ENCODE measurements at places on chromosomes 1 and 21.

DNA sequence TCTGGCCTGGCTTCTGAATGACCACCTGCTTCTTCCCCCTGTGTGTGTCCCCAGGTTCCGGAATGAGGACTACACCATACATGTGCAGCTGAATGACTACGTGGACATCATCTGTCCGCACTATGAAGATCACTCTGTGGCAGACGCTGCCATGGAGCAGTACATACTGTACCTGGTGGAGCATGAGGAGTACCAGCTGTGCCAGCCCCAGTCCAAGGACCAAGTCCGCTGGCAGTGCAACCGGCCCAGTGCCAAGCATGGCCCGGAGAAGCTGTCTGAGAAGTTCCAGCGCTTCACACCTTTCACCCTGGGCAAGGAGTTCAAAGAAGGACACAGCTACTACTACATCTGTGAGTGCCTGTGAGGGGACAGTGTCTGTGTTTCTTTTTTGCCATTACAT, 3.6 kb downstream of the EFNA1 start:
- DNase-seq = no peak

- no peak for DNase-seq
Measured at GRCh38 chr1:21245688-21246229, 44.5 kb downstream of the ECE1 start.

DNA sequence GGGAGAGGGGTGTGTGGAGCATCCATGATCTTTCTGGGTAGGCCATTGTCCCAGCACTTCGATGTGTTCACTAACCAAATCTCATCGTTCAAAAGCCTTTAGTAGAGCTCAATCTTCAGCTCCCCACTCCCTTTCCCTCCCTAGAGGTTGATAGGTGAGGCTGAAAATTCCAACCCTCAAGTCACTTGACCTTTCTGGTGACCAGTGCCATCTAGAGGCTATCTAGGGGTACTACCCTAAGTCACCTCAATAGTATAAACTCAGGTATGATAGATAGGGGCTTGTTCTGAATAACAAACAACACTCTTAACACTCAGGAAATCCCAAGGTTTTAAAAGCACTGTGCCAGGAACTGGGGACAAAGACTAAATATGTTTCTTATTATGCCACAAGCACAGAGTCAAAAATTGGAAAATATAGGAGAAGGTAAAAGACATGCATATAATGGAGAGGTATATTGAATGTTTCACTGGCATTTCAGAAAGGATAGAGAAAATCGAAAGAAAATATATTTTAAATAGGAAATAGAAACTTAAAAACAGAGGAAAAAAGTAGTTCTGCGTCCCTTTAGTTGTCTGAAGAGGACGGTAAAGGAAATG, 42.9 kb upstream of the CD53 start:
- DNase-seq = no peak

DNA sequence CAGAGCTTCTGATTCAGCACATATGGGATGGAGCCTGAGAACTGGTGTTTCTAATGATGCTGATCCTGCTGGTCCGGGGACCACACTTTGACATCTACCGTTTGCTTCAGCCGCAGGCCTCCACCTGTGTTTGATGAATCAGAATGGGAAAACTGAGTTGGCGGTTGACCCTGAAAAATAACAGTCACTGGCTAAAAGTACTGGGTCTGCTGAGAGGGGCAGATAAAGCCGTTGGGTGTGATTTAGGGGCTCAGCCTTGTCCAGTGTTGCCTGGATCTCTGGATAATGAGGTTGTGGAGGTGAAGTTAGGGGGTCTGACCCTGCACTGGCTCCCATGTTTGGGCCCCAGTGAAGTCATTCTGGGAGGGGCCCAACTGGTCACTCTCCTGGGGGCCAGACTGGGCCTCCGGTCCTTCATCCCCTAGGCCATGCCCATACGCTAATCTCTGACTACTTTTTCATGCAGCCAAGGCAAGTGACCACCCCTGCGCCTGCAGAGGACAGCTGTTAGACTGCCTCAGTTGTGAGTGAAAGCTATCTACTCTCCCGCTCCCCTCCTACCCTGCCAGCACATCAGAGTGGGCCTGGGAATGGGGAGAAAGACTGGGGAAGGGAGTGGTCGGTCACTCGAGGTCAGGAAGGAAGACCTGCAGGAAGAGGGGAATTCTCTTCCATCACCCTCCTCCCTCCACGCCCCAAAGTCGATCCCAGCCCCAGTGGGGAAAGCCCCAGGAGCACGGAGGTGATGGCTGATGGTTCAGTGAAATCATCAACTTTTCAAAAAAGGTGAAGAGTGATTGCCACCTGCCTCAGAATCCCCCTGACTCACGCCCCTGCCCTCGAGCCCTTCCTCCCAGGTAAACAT, 27.7 kb downstream of the VASH2 start:
- no peak for DNase-seq

- DNase-seq = no peak
Measured at GRCh38 chr1:159960721-159961381, 6.8 kb upstream of the SLAMF9 start.

DNA sequence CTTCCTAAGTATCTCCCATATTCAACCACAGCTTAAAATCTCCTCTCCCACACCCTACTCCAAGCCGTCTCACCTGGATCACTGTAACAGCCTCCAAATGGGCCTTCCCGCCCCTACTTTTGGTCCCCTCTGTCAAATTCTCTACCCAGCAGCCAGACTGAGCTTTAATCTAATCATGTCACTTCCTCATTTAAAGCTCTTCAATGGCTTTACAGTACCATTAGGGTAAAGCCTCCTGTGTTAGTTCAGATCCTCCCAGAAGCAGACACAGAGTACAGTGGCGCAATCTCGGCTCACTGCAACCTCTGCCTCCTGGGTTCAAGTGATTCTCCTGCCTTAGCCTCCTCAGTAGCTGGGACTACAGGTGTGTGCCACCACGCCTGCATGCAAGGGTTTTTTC, 46.8 kb upstream of the PSEN2 start:
- no peak for DNase-seq

DNA sequence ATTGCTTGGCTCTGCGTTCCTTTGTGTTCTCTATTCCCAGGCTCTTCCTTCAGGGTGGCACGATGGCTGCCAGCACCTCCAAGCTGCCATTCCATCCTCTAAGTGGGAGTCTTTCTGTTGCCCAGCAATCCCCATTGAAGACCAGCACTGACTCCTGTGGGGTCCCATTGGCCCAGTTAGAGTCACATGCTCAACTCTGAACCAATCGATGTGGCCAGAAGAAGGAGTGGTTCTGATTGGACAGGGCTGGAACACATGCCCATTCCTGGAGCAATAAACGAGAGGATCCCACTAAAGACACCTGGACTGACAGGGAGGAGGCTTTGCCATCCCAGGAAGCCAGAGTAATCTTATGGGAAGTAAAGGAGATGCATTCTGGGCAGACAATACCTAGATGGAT, 97.2 kb upstream of the IGSF21 start:
- no peak for DNase-seq

GRCh38 chr21:31866077-31866511, 6.7 kb upstream of the HUNK start:
- DNase-seq = peak; percentile 68

DNA sequence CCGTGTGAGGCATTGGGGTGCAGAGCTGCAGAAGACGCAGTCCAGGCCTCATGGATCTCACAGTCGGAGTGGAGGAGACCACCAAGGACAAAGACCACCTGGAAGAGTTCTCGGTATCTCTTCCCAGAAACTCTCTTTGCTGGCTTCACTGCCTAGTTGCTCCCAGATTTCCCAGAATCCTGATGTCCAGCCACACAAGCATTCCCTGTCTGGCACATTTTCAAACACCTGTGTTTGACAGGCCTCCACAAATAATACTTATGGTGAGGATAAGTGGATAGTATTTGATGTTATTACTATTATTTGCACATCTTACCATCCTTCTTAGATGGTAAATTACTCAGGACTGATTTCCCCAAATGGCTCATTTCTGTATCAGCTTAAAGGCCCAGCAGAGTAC, 27.7 kb upstream of the KANK4 start:
- no peak for DNase-seq

DNA sequence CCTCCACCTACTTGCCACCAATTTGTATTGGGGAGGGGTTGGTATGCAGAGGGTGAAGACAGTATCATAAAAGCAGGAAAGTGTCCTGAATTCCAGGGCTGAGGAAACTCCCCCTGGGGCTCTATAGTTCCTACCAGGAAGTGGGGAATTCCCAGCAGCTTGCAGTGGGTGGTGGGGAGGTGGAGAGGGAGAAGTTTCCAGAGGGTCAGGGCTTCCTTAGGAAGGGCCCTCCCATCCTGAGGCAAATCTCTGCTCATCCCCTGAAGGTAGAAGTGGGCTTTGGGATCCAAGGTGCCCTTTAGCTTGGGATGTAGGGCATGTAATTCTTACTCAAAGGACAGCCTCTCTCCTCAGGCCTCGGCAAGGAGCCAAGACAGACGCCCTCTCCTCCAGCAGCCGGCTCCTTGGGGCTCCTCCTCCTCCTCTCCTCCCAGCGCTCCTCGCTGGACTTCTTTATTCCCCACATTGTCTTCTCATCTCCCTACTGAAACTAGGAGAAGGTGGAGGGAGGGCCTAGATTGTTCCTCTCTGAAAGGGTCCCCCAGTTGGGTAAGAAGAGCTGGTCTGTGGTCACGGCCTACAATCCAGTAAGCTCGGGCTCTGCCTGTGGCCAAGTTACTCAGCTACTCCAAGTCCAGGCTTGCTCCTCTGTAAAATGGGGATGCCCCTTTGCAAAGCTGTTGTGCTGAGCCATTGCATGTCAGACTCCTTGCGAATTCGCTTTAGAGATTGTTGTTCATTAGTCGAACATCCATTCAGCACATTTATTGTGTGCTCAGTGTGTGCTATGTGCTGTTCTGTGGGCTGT, 17.9 kb upstream of the CSF1 start:
- no peak for DNase-seq

DNA sequence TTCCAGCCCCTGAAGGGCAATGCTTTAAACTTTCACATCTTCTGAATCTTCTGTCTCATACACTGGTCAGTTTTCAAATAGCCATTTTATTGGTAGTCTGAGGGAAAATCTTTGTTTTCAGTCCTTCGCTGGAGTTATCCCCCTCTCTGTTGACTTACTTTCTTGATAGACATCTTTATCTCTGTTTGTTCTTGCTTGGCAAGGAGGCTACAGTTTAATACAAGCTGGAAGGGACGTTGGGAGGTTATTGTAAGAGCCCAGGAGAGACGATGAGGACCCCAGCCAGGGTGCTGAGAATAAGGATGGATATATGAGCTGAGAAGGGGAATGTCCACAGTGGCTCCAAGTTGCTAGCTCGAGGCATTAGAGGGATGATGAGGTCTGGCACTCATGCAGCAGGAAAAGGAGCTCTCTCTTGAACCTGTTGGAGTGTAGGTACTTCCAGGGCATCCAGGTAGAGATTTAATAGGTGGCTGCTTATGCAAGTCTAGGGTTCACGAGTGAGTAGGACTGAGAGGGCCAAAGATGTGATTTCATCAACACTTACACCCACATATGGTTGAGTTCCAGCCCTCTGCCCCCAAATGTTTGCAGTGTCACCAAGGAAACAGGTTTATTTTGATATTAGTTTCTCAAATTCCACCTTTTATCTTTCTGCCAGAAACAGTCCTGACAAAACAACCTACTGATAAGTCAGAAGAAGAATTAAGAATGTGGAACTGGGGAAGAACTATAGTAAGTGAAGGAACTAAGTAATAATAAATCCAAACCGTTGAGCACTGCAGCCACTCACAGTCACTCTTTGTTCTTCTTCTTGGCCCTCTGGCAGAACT, 237.3 kb upstream of the PROX1 start:
- no peak for DNase-seq

- DNase-seq = no peak
Measured at GRCh38 chr21:15034126-15034853, 30.5 kb downstream of the NRIP1 start.

DNA sequence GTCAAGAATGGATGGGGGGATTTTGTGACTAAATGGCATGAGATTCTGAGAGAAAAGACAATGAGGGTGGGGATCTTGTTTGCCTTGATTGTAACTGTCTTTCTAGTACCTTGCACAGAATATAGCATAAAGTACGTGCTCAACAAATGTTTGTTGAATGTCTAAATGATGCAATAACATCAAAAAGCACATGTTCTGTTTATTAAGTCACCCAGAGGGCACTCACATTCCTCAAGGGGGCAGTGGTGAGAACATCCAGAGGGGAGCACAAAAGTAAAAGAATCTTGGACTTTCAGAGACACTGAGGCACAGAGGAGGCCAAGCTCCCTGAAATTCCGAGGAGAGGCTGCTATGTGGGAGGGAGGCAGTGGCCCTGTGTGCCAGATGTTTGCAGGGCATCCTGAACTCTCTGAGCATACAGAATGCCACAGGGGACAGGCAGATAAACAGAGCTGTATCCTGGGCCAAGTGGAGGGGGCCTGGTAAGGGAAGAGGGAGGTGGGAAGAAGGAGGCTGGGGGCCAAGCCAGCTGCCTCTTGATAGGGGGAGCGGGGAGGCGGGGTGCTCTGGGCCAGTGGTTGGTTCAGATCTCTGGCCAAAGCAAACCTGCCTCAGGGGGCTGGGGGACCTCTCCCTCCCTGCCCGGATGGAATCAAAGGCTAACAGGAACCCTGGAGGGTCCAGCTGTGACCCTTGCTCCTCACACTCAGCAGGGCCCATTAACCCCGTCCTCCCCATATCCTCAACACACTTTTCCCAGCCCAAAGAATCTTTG, 6.5 kb upstream of the ATP1A2 start:
- no peak for DNase-seq

DNA sequence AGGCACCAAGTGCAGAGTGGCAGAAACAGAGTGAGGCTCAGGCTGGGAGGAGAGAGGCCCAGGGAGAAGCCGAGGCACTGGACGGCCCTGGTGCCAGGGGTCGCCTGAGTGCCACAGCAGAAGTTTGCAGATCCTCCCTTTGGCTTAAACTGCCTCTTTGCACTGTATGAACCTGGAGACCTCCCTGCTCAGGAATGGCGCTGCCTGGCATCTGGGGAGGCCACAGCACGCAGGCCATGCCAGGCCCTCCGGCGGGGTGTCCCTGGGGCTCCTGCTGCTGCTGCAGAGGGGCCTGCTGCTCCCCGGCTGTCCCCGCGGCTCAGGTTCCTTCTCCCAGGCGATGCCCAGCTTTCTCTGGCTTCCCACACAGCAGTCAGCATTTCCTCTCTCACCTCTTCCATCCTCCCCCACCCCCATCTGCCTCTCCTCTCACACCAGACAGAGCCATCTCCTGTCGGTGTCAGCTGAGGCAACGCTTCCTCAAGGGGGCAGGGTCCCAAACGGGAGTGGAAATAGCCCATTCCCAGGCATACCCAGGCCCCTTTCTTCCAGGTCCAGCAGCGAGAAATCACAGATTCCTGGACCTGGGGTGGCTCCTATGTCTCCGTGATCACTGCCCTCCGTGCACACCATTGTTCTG, 35.2 kb downstream of the SYT6 start:
- no peak for DNase-seq

DNA sequence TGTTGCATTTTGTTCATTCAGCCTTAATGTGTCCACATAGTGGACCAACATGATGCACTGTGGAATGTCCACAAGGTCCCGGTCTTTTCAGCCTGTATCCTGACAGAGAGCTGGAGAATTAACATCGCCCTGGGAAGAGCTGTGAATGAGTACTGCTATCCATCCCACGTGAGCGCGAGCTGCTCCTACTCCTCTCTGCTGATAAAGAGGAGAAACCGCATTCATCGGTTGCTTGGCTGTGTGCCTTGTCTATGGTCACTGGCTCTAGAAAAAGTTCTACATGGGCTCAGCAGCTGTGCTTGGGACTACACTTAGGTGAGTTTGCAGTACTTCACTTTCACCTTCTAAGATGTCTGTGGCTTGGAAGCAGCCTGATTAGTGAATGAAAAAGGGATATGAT, 31.1 kb upstream of the IGSF5 start:
- no peak for DNase-seq

GRCh38 chr1:48035371-48036141, 38.4 kb upstream of the TRABD2B start:
- DNase-seq = peak; percentile 37

Data from putamen (tissue), 1 donor.